SK-N-SH (cell line): ENCODE measurements at places on chromosomes 2 and 18. TPM values are rescaled to one million over a fixed set of nuclear protein-coding genes. Genes with fewer than 3 reads are reported as not detected.

DNA sequence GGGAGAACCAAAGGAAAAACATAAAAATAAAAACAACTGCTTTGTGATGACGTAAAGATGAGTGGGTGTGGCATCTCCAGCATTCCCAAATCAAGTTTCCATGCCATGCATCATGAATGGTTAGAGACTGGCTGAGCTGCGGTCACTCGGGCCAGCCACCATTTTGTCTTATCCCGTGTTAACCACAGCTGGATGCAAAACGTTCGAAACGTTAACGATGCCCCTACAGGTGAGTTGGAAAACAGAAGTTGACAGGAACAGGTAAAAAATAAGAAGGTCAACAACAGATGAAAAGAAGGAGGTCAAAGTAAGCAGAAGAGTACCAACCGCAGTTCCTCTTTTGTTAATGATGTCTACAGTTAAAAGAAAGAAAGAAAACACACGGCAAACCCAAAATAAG lies 411.1 kb downstream of the NRXN1 start:
- no peak for DNase-seq

DNA sequence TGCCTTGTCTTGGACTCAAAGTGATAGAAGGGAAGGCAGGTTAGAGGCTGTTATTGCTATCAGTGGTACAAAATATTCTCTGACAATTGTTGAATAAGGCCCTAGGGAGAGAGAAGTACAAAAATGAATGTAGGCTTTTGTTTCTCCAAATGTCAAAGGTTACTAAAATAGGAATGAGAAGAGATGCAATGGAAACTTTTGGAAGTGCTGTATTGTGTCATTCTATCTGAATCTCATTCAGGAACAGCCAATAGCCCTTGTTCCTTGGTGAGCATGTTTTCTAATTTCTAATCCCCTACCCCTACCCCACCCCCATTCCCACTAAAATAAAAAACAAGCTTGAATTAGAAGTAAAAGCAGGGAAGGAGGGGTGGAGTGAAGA lies 166.4 kb downstream of the GPD2 start:
- no peak for DNase-seq

Gene CPS1
- polyA plus RNA-seq, result 9.2 and 13.5 TPM in 2 replicates

DNA sequence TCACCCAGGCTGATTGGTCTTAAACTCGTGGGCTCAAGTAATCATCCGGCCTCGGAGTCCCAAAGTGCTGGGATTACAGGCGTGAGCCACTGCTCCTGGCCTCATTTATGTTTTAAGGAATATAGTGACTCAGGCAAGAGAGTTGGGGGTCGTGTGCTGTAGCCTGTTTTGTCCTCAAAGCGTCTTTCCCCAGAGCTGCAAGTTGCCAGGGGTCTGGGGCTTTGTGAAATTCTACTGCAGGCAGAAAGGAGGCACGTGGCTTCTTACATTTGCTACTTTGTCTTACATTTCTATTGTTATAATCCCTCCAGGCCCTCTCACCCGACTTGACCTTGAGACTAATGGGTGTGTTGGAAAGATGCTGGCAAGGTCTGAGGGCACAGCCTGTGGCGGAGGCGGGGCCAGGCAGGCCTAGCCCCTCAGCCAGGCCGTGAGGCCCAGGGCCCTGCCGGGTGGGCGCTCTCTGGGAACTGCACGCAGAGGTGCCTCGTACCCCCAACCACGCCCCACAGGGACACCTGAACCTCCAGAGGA lies 85.8 kb upstream of the NDUFV2 start:
- DNase-seq, result no peak

Gene TTN
- under 0.01 and 0.08 TPM in 2 replicates for polyA plus RNA-seq

- DNase-seq, result no peak
These were observed 394.0 kb upstream of the HNRNPA3 start for GRCh38 chr2:176818617-176819016.

Gene ZEB2
- 16.3 and 20.5 TPM in 2 replicates for polyA plus RNA-seq

- DNase-seq, result peak; percentile 48
These were observed 92.5 kb downstream of the ZFP36L2 start for GRCh38 chr2:43133708-43134570.

DNA sequence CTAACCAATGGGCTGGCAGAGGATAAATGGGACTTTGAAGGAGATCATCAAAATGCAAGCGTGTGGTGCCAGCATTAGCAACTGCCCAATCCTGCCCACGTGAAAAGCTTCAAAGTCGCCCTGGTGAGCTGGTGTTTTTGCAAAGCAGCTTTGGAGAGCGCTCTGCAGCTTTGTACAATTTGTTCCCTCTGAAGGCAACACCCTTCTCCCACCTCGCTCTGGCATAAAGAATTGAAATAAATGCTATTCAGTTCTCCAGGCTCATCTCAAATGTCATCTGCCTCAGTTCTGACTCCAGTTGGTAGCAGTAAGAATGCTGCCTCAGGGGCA lies 3.5 kb downstream of the COPS9 start:
- DNase-seq, result no peak
